ENCODE measurements at places on chromosomes 16 and 17.
A peak's percentile ranks its signal among the peaks of the same experiment; 100 is the strongest.

DNA sequence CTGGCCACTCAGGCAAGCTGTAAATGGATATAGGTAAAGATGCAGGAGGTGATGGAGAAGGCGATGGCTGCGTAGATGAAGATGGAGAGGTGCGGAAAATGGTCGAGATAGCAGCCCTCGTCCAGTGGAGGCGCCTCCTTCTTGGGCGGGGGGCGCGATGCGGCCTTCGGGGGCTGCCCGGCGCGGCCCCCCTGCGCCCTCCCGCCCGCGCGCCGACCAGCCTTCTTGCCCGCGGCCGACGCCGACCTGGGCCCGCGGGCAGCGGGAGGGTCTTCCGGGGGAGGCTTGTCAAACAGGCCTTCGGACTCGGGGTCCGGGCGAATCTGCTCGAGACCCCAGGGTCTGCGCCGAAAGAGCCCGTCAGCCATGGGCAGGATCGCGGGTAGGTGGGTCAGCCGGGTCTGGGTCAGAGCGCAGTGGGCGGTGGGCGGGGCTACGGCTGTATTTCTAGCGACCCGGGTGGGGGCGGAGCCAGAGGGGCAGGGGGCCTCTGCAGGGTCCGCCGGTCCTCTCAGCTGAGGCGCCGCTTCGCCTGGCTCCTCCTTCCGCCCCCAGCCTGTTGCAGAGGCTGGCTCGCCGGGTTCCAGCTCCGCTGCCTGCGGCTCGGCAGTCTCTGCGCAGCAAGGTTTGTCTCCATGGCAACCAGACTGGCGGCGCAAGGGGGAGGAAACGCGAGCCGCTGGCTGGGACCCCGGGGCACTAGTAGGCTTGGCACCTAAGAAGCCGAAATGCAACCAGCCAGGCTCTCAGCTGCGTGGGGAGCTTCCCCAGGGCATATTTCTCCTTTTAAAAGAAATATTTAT lies 14.4 kb downstream of the MIS12 start:
- peak; percentile 69 for DNase-seq

GRCh38 chr16:87854053-87854906 lies 15.0 kb downstream of the SLC7A5 start:
- DNase-seq, result no peak

- no peak for DNase-seq
These were observed 83.8 kb downstream of the NETO2 start for GRCh38 chr16:47059991-47060390.

- no peak for DNase-seq
These were observed 10.7 kb downstream of the WIPI1 start for GRCh38 chr17:68446626-68447041.

GRCh38 chr16:11067697-11068141 lies 123.4 kb downstream of the CLEC16A start:
- DNase-seq, result no peak

- no peak for DNase-seq
These were observed 11.3 kb upstream of the COX10 start for GRCh38 chr17:14058051-14058450.

- no peak for DNase-seq
These were observed 19.6 kb downstream of the AKAP1 start for GRCh38 chr17:57104461-57105175.

DNA sequence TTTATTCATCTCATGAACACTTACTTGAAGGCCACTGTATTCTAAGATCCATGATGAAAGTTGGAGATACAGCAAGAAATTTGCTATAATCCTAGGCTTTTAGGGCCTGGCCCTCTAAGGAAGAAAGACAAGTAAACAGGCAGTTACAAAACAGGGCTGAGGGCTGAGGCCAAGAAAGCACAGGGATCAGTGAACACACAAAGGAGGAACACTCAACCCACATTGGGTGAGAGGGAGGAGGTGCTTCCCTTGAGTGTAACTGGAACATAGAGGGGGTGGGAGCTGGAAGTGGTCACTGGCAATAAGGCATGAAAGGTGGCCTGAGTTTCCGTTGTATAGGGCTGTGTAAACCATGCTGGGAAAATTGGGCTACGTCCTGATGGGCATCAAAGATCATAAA lies 112.2 kb downstream of the ZNF18 start:
- DNase-seq, result no peak

DNA sequence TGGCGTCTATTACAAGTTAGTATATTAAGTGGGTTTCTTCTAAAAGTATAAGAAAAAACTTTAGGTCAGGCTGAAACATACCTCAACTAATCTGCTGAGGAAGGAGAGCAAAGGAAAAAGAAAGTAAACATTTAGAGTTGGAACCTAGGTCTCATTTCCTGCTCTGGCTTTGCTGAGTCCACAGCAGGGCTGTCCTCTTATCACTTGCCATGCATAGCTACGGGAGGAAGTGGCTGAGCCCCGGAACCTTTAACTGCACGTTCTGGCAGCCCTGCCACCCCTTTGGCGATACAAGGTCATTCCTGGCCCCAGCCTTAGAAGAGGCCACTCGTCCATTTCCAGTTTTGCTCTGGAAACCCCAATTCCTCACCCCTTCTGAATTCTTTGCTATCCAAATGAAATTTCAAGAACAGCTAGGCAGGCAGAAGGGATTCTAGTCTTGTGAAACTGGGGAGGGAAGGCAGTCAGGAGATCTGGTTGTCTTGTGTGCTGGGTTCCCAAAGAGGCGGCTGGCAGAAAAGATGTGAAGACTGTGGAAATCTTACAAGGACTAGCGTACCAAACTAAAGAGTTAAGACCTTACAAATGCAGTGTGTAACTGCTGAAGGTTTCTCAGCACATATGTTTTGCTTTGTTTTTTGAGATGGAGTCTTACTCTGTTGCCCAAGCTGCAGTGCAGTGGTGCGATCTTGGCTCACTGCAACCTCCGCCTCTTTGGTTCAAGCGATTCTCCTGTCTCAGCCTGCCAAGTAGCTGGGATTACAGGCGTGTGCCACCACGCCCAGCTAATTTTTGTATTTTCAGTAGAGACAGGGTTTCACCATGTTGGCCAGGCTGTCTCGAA lies 19.1 kb downstream of the WIPI1 start:
- no peak for DNase-seq

DNA sequence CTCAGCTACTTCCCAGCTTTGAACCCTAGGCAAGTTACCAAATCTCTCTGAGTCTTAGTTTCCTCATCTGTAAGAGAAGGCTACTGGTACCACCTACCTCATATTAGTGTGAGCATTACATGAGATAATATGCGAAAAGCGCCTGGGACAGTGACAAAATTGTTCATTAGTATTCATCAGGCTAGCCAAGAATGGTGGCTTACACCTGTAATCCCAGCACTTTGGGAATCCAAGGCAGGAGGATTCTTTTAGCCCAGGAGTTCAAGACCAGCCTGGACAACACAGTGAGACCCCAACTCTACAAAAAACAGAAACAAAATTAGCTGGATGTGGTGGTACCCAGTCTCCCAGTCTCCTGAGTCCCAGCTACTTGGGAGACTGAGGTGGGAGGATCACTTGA lies 3.3 kb downstream of the PLCD3 start:
- DNase-seq, result no peak

DNA sequence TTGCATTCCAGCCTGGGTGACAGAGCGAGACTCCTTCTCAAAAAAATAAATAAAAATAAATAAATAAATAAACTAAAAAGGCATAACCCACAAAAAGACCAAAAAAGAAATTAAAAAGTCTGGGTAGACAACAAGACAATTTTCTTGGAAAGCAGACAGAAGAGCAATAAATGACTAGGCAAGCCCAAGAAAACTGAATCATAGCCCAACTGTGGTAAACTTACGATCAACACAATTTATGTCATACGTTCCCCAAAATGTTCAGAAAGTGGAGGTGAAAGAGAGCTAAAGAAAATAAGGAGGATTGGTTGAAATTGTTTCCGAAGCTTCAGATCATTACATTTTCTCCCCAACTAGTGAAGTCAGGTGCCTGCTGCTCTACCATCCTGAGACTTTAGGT lies 31.3 kb upstream of the C17orf78 start:
- DNase-seq, result no peak

DNA sequence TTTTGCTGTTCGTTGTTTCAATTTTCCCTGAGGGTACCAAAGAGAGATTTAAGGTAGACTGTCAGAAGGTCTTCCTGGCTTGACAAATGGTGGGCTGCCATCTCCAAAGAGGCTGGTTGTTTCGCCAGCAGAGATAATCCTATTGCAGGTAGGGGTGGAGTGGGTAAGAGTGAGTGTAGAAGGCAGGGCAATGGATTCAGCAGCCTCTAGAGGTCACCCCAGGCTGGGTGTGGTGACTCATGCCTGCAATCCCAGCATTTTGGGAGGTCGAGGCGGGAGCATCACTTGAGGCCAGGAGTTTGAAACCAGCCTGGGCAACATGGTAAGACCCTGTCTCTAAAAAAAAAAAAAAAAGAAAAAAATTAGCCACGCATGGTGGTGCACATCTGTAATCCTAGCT lies 34.6 kb downstream of the DCAKD start:
- no peak for DNase-seq

DNA sequence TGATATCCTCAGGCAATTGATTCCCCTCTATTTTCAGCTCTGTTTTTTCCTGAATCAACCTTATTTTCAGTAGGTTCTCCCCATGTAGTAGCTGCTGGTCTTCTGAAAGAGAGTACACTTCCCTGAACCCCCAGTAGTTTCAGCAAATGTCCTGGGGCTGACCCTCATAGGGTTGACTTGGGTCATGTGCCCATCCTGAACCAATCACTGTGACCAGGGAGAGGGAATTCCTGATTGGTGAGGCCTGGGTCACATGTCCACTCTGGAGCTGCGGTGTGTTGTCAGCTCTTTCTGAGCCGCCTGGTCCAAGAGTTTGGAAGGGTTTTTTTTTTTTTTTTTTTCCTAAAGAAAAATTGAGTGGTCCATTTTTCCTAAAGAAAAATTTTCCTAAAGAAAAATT lies 8.3 kb upstream of the ZKSCAN2 start:
- DNase-seq, result no peak

- DNase-seq, result no peak
These were observed 61.8 kb downstream of the SMG6 start for GRCh38 chr17:2241823-2242222.

DNA sequence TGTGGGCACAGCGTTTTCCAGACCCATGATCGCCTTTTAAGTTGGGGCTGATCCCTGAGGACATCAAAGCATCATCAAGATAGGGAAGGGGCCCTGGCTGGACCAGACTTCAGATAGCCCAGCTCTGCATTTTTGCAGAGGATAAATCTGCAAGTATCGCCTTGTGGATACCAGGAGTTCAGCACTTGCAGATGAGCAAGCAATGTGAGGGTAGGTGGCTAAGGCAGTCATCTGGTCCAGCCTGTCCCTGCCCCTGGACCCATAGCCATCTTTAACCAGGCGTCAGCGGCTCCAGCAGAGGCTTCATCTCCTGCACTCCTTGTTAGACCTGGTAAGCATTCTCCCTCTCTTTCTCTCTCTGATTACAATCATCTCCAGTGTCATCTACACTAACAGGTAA lies 9.0 kb upstream of the MRPS23 start:
- no peak for DNase-seq

- DNase-seq, result no peak
These were observed 115.2 kb downstream of the C17orf67 start for GRCh38 chr17:56718515-56718914.

GRCh38 chr17:17892009-17892408 lies 55.2 kb upstream of the SREBF1 start:
- no peak for DNase-seq

DNA sequence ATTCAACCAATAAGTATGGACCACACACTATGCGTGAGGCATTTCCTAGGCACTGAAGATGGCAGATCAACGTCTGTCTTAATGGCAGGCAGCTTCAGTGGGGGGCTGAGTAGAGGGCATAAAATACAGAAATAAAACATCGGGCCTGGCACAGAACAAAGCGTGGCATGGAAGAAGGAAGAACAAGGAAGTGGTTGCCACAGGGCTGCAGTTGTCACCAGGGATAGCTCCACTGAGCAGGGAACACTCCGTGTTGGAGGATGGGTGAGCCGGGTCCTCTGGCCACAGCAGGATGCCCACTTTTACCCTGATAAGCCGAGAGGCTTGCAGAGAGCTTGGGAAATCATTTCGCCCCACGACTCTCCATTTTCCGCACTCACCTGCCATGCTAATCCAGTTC lies 6.3 kb downstream of the CDIP1 start:
- DNase-seq, result no peak

- DNase-seq, result no peak
These were observed 58.3 kb upstream of the ZC3H18 start for GRCh38 chr16:88511906-88512305.

DNA sequence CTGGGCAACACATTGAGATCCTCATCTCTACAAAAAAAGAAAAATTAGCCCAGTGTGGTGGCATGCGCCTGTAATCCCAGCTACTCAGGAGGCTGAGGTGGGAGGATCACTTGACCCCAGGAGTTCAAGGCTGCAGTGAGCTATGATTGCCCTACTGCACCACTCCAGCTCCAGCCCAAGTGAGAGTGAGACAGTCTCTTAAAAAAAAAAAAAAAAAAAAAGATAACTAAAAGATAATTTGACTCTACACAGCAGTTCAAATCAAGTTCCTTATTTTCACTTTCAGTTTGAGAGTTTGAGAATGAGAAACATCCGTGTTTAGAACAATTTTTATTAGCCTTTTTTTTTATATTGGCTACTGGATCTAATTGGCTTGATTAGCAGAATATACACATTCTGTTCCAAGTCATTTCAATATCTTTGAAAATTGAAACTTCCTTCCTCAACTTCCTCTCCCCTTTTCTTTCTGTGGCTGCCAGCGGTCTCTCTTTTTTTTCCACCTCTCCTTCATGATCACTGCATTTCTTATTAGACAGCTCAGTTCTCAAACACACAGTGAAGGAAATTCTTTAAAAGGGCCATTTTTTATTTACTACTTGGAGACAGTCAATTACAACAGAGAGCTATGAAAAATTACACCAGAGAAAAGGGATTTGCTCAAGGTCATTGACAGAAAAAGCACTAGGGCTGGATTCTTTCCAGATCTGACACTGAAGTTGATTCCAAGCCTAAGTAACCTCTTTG lies 4.5 kb upstream of the ACSF2 start:
- no peak for DNase-seq

DNA sequence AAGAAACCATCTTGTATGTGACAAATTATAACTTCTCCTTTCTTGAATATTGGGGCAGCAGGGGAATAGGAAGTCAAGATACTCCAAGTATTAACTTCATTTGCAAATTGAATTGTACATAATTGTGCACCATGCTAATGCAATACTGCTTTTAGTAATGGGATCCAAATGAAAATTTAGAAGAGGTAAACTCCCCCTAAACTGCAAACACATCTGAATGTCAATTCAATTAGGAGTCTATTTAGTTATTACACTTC lies 4.5 kb downstream of the STAT5B start:
- no peak for DNase-seq

- no peak for DNase-seq
These were observed 16.3 kb upstream of the RBFOX1 start for GRCh38 chr16:7316281-7316888.

DNA sequence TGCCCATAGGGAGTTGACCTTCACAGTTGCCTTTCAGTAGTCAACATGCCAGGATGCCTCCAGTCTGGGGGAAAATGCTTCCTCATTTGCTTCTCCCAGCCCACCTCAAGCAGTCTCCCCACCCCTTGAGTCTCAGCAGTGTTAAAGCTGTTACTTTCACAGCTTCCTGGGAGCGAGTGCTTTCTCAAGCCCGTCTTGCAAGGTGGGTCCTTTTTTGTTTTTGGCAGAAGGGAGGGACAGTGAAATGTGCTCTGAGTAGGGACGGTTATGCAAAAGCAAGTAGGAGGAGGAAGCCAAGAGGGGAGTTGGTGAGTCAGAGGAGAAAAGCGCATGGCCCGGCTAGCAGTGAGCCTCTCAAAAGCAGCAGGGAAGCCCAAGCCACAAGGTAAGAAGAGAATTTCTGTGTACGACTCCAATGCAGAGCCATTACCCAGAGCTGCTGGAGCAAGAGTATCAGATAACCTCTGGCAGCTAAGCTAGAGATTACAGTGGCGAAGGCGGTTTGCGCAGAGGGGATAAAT lies at the start of gene CHST4:
CHST4 (plus strand) TSS at position 316 of the 521 bp plus-strand sequence. CDS start 10,252 bp downstream, outside the sequence.
- DNase-seq, result no peak

All from stimulated activated CD4-positive, alpha-beta T cell treated with anti-CD3 and anti-CD28 coated beads, TNF-alpha, amount 100 ng/mL, for 24 hours (primary cell).